ENCODE measurements at places on chromosomes 6 and 20.

DNA sequence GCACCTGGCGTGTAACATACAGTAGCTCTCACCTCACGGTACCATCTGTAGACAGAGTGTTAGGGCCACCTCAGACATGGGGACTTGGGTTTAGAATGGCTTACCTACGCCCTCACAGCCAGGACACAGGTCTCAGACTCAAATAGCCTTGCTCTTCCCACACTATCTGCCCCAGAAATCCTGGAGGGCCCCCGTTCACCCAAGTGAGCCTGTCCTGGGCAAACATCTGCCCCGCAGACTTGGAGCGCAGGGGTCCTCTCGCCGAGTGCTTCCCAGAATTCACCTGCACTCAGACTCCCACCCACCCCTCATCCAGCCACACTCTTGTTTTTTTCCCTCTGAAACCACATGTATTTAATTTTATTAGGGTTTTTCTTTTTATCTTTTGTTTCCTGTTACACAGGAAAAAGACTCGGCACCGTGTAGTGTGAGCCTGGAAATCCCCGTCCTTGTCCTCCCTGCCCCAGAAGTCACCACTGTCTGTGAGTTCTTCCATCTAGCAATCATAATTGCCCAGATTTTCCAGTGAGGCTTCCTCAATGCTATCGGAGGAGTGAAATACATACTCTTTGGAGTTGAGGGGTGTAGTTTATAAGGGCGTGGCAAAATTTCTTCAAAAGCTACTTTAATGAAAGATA, 17.1 kb upstream of the MAP1LC3A start:
- H3K4me3 ChIP-seq: peak overlapping the region; percentile 72
- peaks cover 22% of the 10 kb centered on the region for H3K4me1 ChIP-seq
- H3K27me3 ChIP-seq: no peaks in the 10 kb centered on the region

- H3K27me3 ChIP-seq: no peaks in the 10 kb centered on the region
- no peak overlapping the region for H3K27ac ChIP-seq
- no peak for DNase-seq
- H3K4me1 ChIP-seq: no peaks in the 10 kb centered on the region
- H3K36me3 ChIP-seq: peaks cover 10% of the 10 kb centered on the region
These were observed 20.5 kb upstream of the PYGB start for GRCh38 chr20:25227317-25227831.

- peak overlapping the region; percentile 78 for H3K4me3 ChIP-seq
- peak overlapping the region; percentile 91 for H3K27ac ChIP-seq
- H3K36me3 ChIP-seq: peaks cover 26% of the 10 kb centered on the region
- peaks cover 25% of the 10 kb centered on the region for H3K4me1 ChIP-seq
These were observed 9.7 kb downstream of the BACH2 start for GRCh38 chr6:90286884-90287488.

- H3K4me3 ChIP-seq: no peak overlapping the region
- no peak overlapping the region for H3K27ac ChIP-seq
- no peaks in the 10 kb centered on the region for H3K27me3 ChIP-seq
- peaks cover 23% of the 10 kb centered on the region for H3K4me1 ChIP-seq
These were observed 29.7 kb downstream of the DOP1A start for GRCh38 chr6:83097204-83097603.

- H3K36me3 ChIP-seq: no peaks in the 10 kb centered on the region
- DNase-seq: no peak
- no peaks in the 10 kb centered on the region for H3K4me1 ChIP-seq
- no peak overlapping the region for H3K27ac ChIP-seq
- peaks cover 30% of the 10 kb centered on the region for H3K27me3 ChIP-seq
- no peak overlapping the region for H3K4me3 ChIP-seq
These were observed 58.9 kb upstream of the NAA20 start for GRCh38 chr20:19958219-19958618.

- no peak for DNase-seq
- no peak overlapping the region for H3K27ac ChIP-seq
- no peaks in the 10 kb centered on the region for H3K4me1 ChIP-seq
- no peak overlapping the region for H3K4me3 ChIP-seq
- no peaks in the 10 kb centered on the region for H3K36me3 ChIP-seq
- no peaks in the 10 kb centered on the region for H3K27me3 ChIP-seq
These were observed 521.7 kb downstream of the EPM2A start for GRCh38 chr6:145213614-145214013.

GRCh38 chr6:131823276-131823902, 15.6 kb downstream of the ENPP1 start:
- H3K27me3 ChIP-seq: peaks cover 50% of the 10 kb centered on the region
- no peak overlapping the region for H3K4me3 ChIP-seq
- H3K27ac ChIP-seq: no peak overlapping the region
- H3K4me1 ChIP-seq: no peaks in the 10 kb centered on the region
- peaks cover 3% of the 10 kb centered on the region for H3K36me3 ChIP-seq

Measured in effector memory CD8-positive, alpha-beta T cell (primary cell).